Panc1 (cell line): ENCODE measurements at places on chromosomes 5 and 9.

DNA sequence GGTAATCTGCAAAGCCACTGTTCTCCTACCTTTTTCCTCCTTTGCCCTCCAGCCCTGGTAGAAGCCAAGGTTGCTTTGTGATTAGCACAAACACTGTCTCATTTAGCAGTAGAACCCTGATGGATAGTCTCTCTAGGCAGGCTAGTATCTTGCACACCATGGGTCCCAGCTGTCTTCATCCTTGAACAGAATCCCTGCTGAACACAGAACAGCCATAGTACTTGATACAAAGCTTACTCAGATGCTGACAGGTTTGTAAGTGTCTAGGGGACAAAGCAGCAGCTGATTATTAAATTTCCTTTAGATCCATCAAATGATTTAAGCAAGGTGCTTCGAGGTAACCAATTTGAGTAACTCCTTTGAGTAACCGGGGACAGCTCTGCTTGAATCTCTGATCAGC is 163.7 kb upstream of the PPP1R2B start:
- DNase-seq: no peak

DNA sequence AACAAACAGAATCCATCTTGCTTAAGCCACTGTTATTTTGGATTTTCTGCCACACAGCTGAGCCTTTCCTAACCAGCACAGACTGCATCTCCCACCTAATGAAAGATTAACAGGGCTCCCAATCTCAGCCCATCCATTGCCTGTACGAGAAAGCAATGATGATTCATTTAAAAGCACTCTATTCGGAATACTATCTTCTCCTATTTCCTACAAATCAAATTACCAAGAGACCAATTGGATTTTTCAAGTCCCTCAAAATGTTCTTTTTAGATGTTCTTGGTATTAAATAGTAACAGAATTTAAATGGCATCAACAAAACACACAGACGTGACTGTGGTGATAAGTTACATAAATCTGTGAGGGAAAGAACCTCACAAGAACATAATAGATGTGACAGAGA is 324.1 kb downstream of the AGTPBP1 start:
- DNase-seq: no peak

- no peak for DNase-seq
These were observed 33.9 kb downstream of the GSN start for GRCh38 chr9:121301881-121302286.

- no peak for DNase-seq
These were observed 483.1 kb upstream of the PIK3R1 start for GRCh38 chr5:67732471-67732870.

DNA sequence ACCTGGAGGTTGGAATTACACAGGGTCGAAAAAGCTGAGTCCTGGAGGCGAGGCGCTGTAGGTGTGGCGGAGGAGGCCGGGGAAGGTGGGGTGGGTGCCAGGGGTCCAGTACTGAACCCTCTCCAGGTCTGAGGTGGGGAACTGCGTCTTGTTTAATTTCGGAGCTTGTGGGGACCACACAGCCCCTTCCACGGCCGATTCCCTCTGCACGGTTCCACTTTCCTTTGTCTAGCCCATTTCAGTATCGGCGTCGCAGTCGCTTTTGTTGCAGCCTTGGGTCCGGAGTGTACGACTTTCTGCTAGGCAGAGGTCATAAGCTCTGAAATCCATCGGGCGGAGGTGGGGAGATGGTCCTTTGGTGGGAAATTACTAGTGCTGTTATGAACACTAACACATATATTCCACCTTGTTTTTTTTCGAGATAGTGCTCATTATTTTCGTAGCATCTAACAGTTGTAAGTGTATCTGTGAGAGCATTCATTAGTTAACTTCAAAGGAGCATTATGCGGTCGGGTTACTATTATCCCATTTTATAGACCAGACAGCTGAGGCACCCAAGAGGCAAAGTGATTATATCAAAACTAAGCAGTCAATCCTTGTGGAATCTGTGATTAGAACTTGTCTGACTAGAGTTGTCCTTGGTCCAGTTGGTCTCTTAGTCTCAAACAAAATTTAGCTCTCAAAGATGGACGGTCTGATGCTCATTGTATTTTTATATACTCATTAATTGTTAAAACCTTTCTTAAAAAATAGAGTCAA is 737 bp downstream of the RNF180 start:
- DNase-seq: no peak

DNA sequence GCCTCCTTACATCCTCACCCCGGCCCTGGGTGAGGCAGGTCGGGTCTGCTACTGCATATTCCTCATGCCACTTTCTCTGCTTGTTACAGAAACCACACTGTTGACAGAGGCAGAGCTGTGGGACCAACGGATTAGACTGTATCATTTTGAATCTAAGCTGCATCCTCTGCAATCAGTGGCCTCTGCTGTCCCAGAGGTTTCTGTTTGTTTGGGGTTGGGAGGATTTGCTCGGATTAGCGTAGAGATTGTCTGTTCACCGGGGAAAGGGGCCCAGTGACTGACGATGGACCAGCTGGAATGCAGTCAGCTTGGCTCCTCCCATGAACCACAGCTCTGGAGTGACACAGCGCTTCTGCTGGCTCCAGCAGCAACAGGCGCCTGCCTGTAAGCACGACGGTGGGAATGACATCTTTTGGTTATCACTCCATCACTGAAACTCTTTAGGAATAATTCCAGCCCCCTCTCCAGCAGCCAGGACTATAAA is 37.3 kb upstream of the ADRA1B start:
- no peak for DNase-seq

GRCh38 chr9:95880021-95880690 is 4.7 kb downstream of the ERCC6L2 start:
- no peak for DNase-seq

DNA sequence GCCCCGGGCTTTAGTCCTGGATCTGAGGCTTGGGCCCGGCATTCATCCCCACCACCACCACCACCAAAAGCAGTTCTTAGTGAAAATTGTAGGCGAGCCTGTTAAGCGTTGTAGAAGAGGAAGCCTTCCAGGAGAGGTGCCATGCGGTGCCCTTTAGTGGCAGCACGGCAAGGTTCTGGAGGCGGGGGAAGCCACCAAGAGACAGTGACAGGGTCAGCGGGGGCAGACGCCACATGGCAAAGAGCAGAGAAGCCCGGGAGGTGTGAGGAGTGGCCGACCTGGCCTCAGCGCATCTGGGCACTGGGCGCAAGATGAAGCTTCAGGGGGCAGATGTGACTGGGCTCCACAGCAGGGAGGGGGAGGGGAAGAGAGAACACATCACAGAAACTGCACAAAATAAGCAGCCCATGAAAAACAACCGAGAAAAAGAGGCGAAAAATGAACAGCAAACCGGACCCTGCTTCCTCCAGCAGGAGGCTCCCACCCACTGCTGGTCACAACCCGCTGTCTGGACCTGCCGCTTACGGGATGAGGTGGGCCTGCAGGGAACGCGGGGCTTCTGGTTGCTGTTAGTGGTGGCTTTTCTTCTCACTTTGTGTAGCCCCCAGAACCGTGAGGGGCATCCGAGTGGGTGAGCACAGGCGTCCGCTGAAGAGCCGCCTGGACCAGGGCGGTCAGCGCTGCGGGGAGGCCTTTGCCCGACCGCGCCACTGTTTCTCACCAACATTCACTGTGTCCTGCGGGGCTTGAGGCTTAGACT is 4.3 kb downstream of the LRRC14B start:
- DNase-seq: no peak

GRCh38 chr5:17224858-17225511 is 7.6 kb downstream of the BASP1 start:
- DNase-seq: no peak

- no peak for DNase-seq
These were observed 273.2 kb upstream of the MPDZ start for GRCh38 chr9:13552606-13553215.

GRCh38 chr5:135568923-135569360 is 9.8 kb downstream of the CXCL14 start:
- no peak for DNase-seq
